ENCODE measurements at places on chromosomes 5 and 9. TPM values are rescaled to one million over a fixed set of nuclear protein-coding genes. Genes with fewer than 3 reads are reported as not detected.

DNA sequence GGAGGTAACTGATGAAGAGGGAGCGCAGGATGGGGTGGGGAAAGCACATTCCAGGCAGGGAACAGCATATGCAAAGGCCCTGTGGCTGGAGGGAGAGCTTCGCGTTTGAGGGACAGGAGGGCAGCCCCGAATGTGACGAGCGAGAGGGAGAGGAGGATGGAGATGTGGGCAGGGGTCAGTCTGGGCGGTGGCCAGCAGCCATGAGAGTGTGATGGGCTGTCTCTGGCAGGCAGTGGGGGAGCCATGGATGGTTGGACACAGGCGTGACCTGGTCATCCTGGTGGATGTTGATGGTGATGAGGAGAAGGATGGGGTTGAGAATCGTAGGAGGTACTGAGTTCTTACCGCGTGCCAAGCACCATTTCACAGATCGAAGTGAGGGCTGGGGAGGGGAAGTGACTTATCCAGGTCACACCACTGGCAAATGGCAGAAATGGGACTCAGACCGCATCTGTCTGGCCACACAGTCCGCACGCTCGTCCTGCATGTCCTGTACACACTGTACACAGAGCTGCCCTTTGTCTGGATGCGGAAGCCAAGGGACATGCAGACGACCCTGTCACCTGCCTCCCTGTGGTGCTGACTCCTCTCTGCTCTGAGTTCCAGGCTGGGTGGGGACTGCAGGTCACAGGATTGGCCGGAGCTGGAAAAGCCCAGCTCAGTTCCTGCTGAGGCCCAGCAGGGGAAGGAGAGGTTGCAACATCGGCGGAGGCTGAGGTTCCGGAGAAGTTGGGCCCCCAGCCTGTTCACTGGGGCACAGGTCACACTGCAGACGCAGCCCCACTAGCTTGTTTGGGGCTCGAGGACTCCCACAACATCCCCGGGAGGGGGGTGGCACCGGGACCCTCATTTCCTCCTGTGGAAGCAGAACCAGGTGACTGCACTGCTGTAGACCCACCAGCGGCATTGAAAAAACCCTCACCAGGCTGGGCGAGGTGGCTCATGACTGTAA lies 165.6 kb upstream of the IER5L start:
- no peak for DNase-seq

Gene PIP5K1B
- not detected for total RNA-seq

Gene CXXC5
- total RNA-seq, result 24.9 TPM

- peak; percentile 57 for DNase-seq
These were observed 62.4 kb downstream of the KIAA1958 start for GRCh38 chr9:112548836-112549595.

Gene PDE6A
- total RNA-seq, result not detected

GRCh38 chr9:88777498-88778312 lies 213.6 kb upstream of the S1PR3 start:
- peak; percentile 60 for DNase-seq

Gene TEX48
- not detected for total RNA-seq

DNA sequence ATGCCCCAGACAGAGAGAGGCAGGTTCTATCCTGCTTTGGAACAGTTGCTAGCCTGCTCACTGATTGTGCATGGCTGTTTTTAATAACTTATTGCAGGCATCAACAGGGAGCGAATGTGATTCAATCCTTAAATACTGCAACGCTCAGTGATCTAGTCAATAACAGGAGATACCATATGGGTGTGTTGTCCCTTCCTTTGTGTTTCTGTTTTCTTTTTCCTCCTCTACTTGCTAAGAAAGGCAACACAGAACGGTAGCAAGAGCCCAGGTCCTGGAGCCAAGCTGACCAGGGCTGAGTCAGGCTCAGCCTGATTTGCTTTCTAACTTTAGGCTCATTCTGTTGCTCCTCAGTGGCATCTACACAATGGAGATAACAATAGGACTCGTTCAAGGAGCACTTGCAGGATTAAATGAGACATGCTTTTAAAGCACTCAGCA lies 98.6 kb upstream of the EQTN start:
- DNase-seq, result no peak

GRCh38 chr9:82116556-82116955 lies 128.0 kb downstream of the SPATA31D1 start:
- no peak for DNase-seq

GRCh38 chr5:153831973-153832372 lies 206.7 kb downstream of the FAM114A2 start:
- DNase-seq, result peak; percentile 49

DNA sequence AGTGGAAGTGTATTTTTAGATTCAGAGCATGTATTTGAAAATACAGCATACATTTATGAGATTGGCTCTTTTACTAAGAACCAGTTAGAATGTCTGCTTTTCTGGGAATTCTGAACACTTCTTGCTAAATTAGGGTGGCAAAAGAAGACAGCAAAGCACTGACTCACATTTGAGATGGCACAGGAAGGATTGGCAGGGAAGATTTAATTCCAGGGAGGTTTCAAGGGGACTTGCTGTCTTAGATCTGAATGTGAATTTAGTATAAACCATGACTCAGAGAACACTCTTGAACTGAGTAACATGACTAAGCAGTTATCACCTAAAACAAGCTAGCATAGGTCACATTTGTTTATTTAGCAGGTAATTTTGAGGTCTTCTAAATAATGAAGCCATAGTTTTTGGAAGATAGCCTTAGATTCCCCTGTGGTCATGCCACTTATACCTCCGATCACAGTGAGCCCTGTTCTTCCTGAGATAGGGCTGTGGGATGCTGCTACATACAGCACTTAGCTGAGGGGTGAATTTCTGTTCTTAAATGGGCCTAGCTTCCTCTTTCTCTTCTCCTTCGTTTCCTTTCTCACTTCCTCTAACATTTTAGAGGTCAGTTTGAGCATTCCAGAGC lies 173.8 kb downstream of the PCSK1 start:
- peak; percentile 74 for DNase-seq
